ENCODE measurements at places on chromosomes 12 and 14. TPM values are rescaled to one million over a fixed set of nuclear protein-coding genes. Genes with fewer than 3 reads are reported as not detected.

The DHRS2 gene
- not detected for total RNA-seq

The VRTN gene
- not detected for total RNA-seq

The PIANP gene
- total RNA-seq, result 0.16 TPM

The DEGS2 gene
- 0.45 TPM for total RNA-seq

The CRACR2A gene
- 4.7 TPM for total RNA-seq

GRCh38 chr12:122935318-122935717 lies 30.9 kb downstream of the ABCB9 start:
- DNase-seq, result no peak

- DNase-seq, result no peak
Measured at GRCh38 chr14:38078393-38078792, 129.3 kb upstream of the SSTR1 start.

DNA sequence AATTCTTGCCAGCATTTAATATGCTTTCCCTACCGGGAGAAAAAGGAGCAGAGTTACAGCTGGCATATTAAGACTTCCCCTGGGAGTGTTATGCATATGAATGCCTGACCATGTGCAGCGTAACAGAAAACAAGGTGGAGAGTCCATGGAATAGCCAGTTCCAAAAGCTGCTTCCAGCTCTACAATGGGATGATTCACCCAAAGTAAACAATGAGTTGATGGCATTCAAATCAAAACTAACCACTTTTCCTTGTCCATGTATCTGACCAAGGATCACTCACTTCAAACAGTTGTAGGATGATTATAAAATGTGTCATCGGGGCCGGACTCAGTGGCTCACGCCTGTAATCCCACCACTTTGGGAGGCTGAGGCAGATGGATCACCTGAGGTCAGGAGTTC lies 48.1 kb upstream of the BICDL1 start:
- no peak for DNase-seq

GRCh38 chr14:32078858-32079216 lies 1.7 kb downstream of the ARHGAP5 start:
- no peak for DNase-seq

DNA sequence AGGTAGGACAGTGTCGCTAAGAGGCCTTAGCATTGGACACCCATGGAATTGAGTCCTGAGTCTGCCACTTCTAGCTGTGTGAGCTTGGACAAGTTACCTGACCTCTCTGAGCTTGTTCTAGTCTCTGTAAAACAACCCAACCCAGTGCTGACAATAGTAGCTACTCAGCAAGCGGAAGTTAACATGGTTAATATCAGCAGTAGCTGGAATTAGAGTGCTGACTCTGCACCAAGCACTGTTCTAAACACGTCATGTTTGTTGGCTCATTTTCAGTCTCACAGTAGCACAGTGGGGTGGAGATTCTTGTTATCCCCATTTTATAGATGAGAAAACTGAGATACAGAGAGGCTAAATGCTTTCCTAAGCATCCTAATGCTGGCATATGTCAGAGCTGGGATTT lies 47.5 kb upstream of the RIN3 start:
- no peak for DNase-seq

GRCh38 chr14:104040539-104040938 lies 45.0 kb upstream of the ASPG start:
- DNase-seq, result no peak
